ENCODE measurements at places on chromosomes 12 and 14.

- no peak for DNase-seq
Measured at GRCh38 chr12:96368233-96368632, 32.0 kb downstream of the CDK17 start.

GRCh38 chr12:30296486-30296885 lies 399.2 kb downstream of the IPO8 start:
- DNase-seq = no peak

DNA sequence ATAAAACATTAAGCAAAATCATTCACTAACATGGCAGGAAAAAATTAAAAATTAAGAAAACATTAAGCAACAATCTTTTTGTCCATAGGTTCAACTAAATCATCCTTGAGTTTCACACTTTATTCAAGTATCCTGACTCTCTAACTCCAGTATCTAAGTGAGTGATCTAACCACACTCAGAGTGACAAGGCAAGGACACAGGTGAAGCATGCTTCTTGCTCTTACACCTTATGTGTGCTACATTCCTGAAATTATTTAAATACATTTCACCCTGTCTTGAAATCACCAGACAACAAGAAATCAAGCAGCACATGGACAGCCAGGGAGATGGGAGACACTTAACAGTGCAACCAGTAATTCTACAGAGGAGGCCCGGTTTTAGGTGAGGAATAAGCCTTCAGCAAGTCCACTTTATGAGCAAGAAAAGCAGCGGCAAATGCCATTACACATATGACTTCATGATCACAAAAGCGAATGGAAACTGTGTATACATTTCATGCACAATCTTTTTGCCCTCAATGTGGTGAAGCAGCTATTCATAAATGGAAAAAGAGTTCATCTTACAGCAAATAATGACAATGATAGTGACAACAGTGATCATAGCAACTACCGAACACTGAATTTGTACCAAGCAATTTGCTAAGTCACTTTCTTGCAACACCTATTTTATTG lies 37.4 kb downstream of the PHLDA1 start:
- DNase-seq = no peak

DNA sequence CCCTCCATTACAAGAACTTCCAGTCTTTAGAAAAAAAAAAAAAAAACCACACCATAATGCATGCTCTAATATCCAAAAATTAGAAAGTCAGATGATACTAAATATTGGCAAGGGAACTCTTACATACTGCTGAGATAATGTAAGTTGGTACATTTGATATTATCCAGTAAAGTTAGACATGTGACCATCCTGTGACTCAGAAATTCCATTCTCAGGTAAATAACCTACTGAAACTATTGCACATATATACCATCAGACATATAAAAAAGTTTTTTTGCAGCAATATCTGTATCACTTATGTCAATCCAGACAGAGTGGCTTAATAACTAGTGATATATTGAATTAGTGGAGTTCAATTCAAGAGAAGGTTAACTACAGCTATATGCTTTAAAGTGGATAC lies 63.5 kb downstream of the KITLG start:
- DNase-seq = no peak

DNA sequence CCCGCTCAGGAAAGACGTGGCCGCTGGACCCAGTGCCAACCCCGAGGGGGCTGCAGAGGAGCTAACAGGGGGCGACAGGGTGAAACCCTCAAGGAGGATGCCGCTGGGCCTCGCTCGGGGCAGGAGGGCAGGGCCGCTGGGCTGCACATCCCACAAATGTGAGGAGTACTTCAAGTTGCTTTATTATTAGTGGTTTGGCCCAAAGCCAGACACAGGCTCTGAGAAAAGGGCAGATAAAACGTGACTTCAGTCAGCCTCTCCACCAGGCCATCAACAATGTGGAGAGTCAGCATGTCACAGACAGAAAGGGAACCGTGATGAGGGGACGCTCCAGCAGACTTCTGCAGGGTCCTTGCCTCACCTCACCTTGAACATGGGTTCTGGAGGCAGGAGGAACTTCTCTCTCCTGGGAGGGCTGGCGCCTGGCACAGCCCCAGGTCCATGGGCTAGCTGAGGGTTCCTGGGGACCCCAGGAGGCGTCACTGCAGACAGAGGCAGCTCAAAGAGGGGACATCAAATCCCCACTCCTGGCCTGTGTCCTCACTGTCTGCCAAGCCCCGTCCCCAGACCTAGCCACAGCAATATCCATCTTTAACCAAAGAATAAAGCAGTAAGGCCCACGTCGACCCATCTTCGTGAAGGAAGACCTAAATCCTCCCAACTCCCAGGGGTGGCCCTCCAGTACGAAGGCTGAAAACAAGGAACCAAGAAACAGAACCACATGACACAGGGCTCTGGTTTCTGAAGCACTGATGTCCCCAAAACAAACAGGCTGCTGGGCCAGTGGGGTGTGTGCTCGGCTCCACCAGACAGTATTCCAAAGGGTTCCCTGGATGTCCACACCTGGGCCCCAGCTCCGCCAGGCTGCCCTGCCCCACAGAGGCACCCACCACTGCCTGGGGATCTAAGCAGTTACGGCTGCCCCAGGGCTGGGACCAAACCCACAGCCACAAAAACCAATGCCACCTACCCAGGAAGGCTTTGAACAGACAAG lies 35.1 kb downstream of the CCDC85C start:
- no peak for DNase-seq

GRCh38 chr14:37587131-37587803 lies 7.8 kb downstream of the FOXA1 start:
- no peak for DNase-seq

DNA sequence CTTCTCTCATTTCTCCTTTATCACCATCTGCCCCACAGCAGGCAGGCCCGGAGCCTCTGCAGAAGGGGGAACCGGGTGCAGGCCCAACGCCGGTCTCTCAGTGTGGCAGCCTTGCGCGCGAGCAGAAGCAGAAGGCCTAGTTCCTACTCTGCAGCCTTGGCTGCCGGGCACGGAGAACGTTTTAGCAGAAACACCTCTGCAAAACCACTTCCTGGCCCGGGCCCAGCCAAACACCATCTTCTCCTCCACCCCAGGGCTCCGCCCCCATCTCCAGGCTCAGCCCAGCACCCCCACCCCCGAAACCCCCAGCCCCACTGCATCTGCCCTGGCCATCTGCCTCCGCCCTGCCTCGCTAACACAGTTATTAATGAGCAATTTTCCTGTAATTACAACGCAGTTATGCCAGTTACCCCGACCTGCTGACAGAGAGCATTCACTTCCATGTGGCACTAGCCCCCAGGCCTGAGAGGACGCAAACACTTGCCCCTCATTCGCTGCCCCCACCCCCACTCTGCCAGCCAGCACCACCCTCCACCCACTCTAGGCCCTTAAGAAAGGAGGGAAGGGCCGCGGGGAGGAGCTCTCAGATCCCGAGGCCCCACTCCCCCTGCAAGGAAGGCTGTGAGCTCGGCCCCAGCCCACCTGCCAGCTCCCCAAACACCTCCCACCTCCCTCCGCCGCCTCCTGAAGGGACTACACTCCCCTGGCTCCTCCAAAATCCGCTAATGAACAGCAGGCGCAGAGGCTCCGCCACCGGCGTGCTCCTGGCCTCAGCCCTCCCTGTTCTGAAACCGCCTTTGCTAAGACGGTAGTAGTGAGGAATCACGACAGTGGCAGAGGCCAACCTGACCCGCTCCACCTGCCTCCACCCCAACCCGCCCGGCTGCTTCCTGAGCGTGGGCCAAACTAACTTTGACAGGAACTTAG lies 44.7 kb upstream of the FBRSL1 start:
- DNase-seq = peak; percentile 79

DNA sequence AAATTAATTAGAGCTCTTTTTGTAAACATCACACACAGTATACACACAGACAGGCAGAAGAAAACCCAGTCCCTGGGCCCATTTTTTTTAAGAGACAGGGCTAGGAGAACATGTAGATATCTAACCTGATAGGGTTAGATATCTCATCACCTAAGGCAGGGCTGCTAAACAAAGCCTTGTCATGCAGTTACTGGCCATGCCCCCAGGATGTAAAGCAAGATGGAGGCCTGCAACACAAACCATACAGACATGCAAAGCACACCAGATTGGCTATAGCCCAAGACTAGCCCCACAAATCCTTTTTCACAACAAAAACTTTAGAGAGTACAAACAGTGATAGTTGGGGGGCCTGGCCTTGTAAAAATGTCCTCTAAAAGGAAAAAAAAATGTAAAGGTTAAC lies 20.5 kb downstream of the CLEC2A start:
- no peak for DNase-seq

DNA sequence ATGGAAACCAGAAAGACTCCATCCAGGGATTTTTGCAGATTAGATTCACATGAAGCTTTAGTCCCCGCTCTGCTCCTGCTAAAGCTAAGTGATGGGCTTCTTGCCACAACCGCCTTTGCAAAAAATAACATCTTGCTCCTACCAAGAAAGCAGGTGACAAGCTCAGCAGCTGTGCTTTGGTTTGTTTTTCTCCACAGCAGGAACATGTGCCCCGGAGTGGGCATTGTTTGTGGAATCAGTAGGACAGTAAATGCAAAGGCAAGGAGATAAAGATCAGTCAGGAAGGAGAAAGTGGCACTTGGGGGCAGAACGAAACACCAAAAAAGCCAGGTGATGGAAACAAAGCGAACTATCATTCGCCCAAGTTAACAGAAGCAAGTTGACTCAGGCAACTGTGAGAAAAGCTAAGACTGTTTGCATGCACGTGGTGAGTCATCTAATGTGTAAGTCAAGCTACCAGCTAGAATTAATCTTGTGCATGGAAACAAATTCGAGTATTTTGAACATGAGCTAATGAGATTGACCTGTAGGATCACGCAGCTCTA lies 165.5 kb upstream of the PLXNC1 start:
- no peak for DNase-seq

DNA sequence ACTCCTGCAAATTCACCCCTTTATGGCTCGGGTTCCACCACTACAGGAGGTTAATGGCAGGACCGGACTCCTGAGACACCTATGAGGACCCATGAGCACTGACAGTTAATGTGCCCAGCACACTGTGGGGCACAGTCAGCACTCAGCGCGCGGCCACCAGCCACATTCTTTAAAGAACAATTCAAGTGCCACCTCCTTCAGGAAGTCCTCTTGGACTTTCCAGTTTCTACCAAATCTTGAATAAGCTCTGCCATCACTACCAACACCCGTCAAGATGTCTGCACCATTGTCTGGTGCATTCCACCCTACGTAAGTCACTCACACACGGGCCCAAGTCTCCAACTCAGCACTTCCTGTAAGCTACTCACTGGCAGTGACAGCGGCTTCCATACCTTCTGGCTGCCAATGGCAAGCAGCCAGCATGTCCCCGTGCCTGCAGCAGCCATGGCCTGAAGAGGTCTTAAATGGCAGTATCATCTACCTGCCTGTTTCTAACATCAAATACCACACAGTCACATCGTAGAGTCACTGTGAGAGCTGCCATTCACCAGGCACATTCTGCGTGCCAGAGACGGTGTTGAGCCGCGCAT lies 48.5 kb downstream of the CDC42BPB start:
- DNase-seq = no peak

- no peak for DNase-seq
Measured at GRCh38 chr14:79701371-79701770, 509.9 kb downstream of the DIO2 start.

DNA sequence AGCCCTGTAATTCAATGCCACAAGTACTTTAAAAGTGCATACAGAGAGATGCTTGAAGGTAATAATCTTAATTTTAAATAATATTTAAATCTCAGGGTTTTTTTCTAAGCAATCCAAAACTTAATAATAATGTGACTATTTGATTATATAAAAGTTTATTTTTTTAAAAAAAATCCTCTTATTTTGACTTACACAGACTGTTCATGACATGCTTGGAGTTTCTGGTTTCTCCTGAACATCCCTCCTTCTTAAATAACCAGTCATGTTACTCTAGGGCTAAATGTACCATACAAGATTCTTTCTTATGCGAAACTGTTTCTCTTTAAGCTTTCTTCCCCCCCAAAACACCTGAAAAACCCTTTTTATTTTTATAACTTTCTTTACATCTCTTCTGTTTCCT lies 58.2 kb upstream of the SLC2A13 start:
- no peak for DNase-seq

DNA sequence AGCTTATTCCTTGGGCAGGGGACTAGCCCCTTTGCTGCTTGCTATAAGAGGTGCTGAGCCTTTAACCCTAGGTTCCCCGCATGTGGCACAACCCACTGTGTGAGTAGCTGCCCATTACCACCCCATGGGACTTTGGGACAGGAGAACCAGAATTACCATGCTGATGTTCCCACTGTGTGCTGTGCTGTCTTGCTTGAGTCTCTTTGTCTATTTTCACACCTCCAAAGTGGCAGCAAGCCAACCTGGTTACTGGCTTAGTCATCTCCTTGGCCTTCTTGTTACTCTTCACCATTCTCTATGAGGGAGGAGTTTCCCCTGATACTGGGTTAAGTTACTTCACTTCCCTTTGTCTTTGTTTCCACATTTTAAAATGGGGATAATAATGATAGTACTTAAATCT lies 73.4 kb upstream of the ETV6 start:
- no peak for DNase-seq

- DNase-seq = no peak
Measured at GRCh38 chr12:62726471-62726980, 208.4 kb downstream of the PPM1H start.

DNA sequence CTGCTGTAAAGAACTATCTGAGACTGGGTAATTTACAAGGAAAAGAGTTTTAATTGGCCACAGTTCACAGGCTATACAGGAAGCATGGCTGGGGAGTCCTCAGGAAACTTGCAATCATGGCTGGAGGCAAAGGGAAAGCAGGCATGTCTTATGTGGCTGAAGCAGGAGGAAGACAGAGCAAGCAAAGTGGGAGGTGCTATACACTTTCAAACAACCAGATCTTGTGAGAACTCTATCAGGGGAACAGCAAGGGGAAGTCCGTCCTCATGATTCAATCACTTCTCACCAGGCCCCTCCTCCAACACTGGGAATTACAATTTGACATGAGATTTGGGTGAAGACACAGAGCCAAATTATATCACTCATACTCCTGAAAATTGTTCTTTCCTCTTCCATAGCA lies 109.5 kb upstream of the PKP2 start:
- no peak for DNase-seq

DNA sequence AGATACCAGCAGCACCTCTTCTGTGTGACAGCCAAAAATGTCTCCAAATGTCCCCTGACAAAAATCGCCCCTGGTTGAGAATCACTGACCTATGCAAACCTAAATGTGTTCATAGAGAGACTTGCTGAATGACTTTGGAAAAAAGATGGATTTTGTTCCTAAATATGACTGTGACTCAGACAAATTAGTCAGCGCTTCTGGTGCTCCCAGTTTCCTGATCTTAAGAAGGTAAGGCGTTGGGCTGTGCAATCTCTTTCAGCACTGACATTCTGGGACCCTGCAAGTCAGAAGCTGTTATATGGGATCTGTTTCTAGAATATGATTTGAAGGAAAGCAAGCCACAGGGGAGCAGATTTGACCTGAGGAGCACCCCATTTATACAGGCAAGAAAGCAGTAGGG lies 90.6 kb upstream of the PWP1 start:
- no peak for DNase-seq

All from activated T-helper 1 cell treated with anti-CD3 and anti-CD28 coated beads, Interleukin-12 subunit alpha, Interleukin-12 subunit beta, Interleukin-2, Interleukin-4 antibody, amounts not matched to agents 30 ng/mL and 10 ng/mL and 1 ng/mL, durations not matched to agents 14 hours and 24 hours and 36 hours (primary cell).